Hepatocyte (in vitro differentiated cells): ENCODE measurements at places on chromosomes 11 and 22.

DNA sequence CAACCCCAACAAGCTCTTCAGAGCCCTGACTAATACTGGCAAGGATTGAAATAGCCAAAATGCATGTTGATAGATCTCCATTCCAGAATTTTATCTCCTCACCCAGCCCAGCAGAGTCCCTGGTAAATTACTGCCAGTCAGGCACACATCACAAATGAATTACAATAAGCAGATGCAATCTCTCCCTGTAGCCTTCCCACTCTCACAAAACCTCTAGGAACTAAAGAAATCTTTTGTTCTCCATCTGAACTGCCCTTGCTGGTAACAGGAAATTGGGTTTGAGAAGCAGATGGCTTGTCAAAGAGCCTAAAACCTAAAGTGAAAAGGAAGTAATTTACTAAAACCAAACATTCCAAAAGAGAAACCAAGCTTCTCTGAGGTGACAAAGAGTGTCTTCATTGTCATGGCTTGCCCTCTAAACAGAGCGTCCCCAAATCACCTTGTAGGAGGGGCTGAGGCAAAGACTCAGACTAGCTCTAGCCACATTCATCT is 59.5 kb downstream of the FAM168A start:
- no peak for DNase-seq

GRCh38 chr11:60705895-60706294 is 6.5 kb downstream of the MS4A8 start:
- DNase-seq, result no peak

GRCh38 chr11:74024261-74025029 is 15.6 kb upstream of the UCP3 start:
- peak; percentile 54 for DNase-seq

- DNase-seq, result no peak
Observed at GRCh38 chr11:60528934-60529333, 13.7 kb downstream of the MS4A13 start.

DNA sequence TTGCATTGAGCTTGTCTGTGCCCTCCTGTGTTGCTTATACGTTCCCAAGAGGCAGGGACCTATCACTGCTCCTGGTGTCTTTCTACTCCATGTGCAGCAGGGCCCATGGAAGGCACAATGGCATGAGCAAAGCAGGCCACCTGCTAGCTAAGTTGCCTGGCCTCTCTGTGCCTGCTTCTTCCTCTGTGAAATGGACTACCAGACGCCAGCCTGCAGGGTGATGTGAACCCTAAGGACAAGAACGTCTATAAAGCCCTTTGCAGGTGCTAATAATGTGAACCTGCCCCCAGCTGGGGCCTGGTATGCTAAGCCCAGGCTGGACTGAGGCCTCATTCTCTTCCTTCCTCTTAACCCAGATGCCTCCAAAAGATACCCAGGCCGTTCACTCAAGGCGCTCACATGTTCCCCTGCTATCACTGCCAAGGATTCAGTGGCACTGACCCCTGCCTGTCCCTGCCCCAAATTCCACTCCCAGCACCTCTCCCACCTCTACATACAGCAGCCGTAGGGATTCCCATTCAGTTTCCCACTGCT is 4.0 kb downstream of the GUCD1 start:
- no peak for DNase-seq

DNA sequence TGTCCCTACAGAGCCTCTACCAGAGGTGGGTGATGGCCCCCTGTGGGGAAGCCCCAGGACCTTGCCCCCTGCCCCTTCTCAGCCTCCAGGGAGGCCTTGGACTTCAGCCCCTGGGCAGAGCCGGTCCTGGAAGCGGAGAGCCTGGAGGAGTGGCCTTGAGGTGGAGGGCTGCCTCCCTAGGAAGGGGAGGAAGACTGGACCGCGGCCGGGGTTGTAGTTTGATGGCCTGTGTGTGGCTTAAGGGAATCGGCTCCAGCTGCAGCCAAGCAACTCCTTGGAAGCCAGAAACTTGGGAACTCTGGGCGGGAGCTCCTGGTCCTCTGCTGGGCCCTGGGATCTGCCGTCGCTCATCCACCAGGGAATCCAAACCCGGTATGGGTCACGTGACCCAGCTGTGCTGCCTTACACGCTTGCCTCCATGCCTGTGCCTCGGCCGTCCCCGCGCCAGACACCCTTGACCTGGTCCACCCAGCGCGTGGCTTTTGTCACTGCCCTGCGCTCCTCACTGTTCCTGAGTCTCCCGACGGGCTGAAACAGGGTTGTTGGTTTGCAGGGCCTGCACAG is 23.5 kb upstream of the ARHGAP8 start:
- DNase-seq, result no peak

DNA sequence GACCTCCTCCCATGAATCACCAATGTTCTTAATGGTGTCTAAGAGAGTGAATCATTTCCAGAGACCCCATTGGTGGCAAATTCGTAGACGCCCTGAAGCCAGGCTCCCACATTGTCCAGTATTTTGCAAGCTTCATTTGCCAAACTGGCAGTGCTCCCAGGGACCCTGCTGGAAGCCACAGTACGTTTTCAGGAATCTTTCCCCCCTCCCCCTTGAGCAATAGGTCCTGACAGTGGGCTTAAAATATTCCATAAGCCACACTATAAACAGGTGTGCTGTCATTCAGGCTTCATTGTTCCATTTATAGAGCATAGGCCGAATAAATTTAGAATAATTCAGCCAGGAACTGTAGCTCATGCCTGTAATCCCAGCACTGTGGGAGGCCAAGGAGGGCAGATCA is 125.3 kb downstream of the MORC2 start:
- DNase-seq, result no peak

DNA sequence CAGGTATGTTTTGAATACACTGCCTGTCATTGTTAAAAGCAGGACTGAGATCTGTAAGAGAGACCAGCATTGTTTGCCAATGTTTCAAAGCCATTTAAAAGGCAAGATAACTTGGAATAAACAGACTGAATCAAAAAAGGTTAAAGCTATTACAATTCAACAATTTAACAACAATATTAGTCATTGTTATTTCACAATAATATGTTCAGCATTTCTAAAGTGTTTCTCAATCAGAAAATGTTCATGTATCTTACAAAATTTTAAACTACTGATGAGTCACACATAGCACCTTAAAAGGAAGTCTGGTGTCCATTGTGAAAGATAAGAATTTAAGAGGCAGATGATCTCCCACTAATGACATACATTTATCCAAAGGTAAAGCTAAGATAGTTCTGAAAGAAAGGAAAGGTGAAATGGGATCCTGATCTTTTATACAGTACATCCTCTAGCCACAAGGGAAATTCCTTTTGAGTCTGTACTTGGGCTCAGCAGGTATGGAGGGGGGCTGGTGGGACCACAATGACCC is 79.7 kb downstream of the MAML2 start:
- no peak for DNase-seq

GRCh38 chr11:63804259-63804658 is 9.0 kb upstream of the SPINDOC start:
- peak; percentile 67 for DNase-seq

DNA sequence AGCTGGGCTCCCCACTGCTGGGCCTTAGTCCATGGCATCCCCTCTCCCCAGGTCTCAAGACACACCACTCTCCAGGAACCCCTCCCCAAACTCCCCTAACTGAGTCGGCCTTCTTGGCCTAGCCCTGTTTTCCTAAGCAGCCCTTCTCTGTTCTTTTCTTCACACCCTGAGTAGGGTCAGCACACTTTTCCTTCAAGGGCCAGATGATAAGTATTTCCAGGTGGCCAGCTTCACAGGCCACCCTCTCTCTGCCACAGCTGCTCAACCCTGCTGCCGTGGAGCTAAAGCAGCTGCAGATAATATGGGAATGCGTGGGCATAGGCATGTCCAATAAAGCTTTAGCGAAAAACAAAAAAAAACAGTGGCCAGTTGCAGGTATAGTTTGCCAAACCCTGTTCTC is 24.1 kb downstream of the DGCR2 start:
- no peak for DNase-seq

DNA sequence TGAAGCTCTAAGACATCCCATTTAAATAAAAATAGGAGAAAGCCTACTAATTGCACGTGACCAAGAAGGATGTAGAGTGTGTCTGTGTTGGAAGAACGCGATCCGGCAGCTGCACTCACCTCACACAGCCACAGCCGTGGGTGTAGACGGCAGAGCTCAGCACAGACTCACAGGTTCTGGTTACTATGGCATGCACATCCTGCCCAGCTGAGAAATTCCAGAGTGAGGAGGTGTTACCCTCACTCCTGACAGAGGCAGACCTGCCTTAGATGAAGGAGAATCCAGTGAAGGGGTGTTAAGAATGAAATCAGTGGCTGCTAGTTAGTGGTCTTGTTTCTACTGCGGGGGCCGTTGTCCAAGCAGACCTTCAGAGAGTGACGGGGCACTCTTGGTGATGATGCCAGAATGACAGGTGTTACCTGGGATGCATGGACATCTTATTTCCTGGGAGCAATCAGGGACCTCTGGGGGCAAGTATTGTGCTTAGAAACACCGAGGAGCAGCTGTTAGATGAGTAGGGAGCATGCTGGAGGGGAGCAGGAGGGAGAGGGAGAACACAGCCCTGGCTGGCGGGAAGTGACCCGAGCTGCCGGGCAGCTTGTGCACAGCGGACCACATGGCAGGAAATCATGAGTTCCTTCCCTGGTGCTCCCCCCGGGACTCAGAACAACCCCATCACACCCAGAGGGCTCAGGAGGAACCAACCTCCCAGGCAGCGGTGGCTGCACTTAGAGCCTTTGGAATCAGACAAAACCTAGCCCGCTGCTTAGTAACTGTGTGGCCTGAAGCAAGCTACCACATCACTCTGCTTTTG is 12.3 kb downstream of the KCNJ5 start:
- DNase-seq, result no peak

DNA sequence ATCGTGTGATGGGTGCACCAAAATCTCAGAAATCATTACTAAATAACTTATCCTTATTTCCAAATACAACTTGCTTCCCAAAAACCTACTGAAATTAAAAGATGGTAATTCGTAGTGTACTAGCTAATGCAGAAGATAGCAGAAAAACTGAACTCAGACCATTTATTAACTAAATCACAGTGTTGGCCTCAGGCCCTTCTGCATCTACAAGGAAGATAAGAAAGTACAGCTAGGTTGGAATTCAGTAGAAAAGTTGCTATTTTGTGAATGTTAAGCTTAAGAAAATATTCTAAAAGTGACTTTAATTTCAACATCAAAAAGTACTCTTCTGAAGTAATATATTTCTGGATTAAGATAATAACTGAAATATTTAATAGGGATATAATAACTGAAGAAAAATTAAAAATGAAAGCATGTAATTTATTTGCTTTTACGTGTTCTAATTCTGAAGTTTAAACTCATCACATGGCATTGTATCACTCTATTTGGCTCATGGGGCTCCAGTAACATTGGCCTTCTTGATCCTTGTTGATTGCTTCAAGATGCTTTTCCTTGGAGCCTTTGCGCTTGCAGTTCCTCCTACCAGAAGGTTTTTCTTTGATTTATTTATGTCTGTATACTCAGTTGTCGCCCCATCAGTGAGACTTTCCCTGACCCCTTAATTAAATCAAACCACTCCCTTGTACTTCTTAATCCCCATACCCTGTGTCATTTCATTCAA is 847.9 kb upstream of the ANO3 start:
- DNase-seq, result no peak

- no peak for DNase-seq
Observed at GRCh38 chr11:61680622-61681221, 531 bp downstream of the DAGLA start.
